Fibroblast of skin of abdomen (primary cell): ENCODE measurements at places on chromosomes 1 and 21.
A peak's percentile ranks its signal among the peaks of the same experiment; 100 is the strongest.

- DNase-seq, result peak; percentile 80
Measured at GRCh38 chr1:245153081-245153551, 1.7 kb upstream of the KIF26B start.

DNA sequence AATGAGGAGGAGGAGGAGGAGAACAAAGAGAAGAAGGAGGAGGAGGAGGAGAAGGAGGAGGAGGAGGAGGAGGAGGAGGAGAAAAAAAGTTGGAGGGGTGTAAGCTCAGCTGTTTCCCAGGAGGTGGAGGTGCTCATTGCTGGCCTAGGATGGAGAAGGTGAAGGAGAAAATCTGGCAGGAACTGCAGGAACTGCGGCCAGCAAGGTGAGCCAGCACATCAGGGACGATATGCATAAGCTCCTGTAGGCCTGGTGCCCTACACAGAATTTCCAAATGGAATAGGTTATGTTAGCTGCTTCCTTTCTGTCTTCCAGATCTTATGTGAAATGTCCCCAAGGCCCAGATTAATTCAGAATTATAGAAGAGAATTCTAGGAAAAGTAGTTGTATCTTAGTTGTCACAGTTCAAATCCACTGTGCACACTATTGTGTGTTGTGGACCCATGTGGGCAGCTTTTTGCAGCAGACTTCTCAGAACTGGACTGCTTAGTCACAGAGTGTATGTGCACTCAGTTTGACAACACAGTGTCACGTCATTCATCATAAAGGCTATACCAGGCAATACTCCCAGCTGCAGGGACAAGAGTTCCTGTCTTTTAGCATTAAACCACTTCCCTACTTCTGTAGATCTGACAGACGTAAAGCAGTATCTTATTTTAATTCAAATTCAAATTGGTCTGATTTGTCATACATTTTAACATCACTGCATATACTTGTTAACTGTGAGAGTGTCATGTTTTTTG is 303.7 kb downstream of the HLX start:
- no peak for DNase-seq

DNA sequence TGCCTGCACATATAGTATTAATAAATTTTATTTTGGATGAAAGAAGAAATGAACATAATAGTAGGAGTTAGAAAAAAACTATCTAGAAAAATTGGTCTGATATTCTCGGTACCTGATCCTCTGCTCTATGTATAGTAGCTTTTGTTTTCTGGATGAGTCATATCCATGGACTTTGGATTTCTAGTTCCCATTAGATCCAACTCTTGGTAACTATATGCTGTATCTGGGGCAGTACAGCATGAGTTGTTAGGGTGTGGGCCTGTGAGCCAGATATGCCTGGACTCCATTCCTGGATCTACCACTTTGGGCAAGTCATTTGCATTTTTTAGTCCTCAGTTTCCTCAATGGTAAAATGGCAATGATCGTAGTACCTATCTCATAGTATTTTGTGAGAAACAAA is 372.2 kb upstream of the PKN2 start:
- DNase-seq, result no peak

- DNase-seq, result no peak
Measured at GRCh38 chr1:202106340-202107254, 16.1 kb upstream of the GPR37L1 start.

- DNase-seq, result no peak
Measured at GRCh38 chr1:63601463-63601862, 8.3 kb downstream of the PGM1 start.

GRCh38 chr1:202760589-202760988 is 47.6 kb downstream of the KDM5B start:
- DNase-seq, result no peak

DNA sequence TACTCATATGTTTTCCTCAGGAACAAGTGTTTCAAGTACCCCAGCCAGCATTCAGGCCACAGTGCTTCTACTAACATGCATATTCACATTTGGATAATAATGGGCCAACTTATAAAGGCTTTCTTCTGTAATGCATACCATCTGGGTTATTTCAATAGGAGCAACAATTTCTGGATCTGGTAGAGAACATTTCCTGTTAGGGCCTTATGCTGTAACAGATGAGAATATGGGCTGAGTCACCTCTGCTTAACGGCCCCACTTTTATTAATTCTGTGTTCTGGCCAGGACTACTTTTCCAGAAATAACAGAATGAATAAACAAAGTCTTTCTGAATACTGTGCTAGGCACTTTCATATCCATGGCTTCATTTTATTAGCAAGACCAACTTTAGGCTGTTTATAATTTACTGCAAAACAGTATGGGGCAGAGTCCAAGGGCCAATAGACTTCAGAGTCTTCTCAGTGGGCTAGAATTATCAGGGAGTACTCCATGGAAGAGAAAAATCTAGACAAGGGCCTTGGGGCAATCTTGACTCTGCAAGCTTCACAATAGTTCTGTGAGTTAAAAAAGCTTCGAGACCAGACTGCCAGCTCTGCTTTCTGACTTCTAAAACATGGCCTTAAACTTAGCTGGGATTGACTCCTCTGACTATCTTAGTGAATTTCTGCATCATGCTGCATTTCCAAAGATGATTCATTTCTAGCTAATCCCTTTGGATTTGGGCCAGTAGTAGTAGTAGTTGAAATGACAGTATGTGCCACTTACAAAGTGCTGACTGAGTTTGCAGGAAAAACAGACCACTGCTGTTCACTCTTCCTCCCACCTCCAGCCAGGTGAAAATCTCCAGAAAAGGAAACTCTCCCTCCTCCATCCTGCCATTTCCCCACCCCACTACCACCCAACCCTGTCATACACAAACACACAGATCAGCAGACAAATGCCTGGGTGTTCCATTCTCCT is 8.2 kb upstream of the SSX2IP start:
- DNase-seq, result peak; percentile 92

GRCh38 chr1:219833214-219833815 is 95.0 kb downstream of the SLC30A10 start:
- no peak for DNase-seq

DNA sequence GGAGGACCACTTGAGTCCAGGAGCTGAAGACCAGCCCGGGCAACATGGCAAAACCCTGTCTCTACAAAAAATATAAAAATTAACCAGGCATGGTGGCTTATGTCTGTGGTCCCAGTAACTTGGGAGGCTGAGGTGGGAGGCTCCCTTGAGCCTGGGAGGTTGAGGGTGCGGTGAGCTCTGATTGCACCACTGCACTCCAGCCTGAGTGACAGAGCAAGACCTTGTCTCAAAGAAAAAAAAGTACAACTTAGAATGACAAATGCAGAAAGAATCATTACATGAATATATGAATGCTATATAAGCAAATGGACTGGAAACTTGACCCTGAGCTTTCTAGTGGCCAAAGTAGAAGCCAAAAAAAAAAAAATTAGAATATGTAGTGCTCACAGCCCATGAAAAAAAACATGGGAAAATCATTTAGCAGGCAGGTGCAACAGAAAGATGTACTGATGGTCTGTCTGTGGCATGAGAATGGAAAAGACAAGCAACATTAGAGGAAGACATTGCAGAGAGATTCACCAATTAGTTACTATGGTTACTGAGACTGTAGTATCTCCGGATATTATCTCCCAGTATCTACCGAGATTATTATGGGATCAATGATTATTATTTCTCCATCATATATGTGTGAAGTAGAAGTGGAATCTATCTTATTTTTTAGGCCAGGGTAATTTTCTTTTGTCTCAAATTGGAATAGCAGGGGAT is 19.2 kb downstream of the ELAPOR1 start:
- DNase-seq, result no peak

- no peak for DNase-seq
Measured at GRCh38 chr1:42141978-42142377, 11.2 kb upstream of the GUCA2B start.
